Cardiac muscle cell (in vitro differentiated cells and primary cell): ENCODE measurements at places on chromosomes 4 and X. TPM values are rescaled to one million over a fixed set of nuclear protein-coding genes. Genes with fewer than 3 reads are reported as not detected.
A peak's percentile ranks its signal among the peaks of the same experiment; 100 is the strongest.

- DNase-seq, result no peak
Observed at GRCh38 chrX:21798677-21799219, 40.7 kb upstream of the MBTPS2 start.

- DNase-seq, result no peak
Observed at GRCh38 chr4:152999346-153000075, 63.4 kb downstream of the FHDC1 start.

- no peak for DNase-seq
Observed at GRCh38 chrX:16061296-16061695, 62.1 kb upstream of the GRPR start.

DNA sequence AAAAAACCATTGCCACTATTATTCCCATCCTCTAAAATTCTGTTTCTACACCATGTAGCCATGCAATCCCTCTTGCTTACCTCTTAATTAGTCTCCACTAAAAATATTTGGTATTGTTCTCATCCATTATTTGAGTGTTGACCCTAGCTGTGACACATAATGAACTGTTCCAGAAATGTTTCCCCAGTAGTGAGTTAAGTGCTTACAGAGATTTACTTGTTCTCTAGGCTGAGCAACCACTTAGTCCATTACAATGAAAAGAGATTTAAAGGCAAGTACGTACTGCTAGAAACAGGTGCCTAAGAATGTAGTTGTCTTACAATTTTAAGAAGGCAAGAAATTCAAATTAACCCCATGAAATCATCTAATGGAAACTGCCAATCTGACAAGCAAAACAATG, 112.7 kb upstream of the PTPN13 start:
- DNase-seq, result no peak

DNA sequence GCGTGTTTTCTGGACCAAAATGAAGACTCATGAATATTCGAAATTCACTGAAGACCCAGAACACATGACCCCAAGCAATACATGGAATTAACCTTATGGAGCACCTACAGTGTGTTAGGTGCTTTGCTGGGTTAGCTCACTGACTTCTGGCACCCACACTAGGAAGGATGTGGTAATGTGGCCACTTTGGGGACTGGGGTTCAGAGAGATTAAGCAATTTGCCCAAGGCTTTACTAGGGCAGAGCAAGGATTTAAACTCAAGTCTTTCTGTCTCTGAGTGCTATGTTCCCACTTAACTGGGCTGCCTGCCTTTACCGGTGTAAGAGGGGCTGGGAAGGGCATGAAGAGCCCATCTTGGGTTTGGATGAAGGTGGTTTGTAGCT, 162.0 kb upstream of the ATP6AP2 start:
- no peak for DNase-seq

GRCh38 chr4:182925298-182925757, 8.1 kb upstream of the DCTD start:
- DNase-seq, result peak; percentile 82

DNA sequence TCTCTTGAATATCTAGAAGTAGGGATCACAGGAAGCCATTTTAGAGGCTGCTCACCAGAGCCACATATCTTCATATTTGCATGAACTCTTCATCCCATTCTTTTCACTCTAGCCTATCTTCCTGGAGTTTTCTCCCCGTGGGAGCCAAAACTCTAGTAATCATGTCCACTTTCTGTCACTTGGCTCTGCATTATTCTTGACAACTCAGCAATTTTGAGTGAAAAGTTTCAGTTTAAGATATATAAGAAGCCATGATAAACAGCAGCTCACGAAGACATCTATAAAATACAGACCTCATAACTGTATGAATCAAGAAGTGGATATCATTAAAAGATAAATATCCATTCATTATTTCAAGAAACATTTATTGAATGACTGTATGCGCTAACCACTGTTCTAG, 79.1 kb upstream of the NR0B1 start:
- no peak for DNase-seq

- no peak for DNase-seq
Observed at GRCh38 chr4:104524026-104524425, 29.3 kb upstream of the CXXC4 start.

GRCh38 chr4:70196857-70197256, 1.3 kb downstream of the ODAM start:
- DNase-seq, result no peak

- DNase-seq, result peak; percentile 89
Observed at GRCh38 chrX:87517571-87518141, at the start of gene KLHL4. Gene KLHL4 (plus strand): TSS chrX:87517802. CDS start chrX:87517894, 92 bp downstream.

JCHAIN gene
- polyA plus RNA-seq, result 0.61 TPM in 1 of 2 replicates, not detected in the other

DNA sequence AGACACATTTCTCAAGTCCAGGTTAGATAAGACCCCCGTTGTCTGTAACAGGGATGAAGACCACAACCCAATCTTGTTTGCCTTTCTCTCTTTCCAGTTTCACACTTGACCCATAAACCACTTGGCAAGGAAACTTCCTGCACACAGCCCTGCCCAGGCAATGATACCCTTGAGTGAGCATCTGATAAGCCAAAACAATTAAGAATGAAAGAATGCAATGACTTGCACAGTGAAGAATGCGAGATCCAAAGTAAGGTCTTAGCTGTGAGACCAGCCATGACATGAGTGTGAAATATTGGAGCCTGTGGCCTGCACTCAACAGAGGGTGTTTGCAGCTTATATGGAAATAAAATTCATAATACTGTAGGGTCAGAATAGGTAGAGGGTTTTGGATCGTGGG, 37.9 kb upstream of the MXRA5 start:
- no peak for DNase-seq

DNA sequence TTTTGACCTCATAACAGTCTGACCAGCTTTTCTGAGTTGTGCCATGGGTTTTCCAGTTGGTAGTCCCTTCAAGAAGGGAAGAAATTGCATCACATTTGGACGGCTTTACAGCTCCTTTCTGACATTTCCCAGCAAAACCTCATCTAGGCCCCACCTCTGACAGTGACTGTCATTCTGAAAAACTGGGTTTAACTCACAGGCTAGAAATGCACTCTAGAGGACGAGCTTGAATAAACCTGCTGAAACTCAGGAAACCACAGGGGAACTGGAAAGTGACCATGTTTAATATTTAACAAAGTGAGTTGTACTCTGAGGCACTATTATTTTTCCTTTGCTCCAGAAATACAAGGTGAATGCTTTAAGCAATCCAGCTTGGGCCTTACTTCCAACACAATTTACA, 434.3 kb upstream of the RASGEF1B start:
- no peak for DNase-seq

DNA sequence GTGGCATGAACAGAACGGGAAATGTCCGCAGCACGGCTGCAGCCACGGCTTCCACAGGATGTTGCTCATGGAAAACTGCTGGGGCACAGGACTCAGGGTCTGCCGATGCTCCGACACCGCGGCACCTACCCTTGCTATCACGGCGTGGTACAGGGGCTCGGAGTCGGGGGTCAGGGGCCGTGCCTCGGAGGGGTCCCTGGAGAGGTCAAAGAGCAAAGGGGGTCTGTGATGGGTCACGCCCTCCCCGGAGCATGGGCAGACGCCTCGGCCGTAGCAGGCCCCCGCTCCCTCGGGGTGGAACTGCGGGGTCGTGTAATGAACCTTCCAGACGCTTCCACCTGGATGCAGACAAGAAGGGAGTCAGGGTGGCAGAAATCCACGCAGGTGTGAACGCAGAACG, 21.8 kb downstream of the ARSD start:
- DNase-seq, result no peak

FRAS1 gene
- 4.4 and 8.0 TPM in 2 replicates for polyA plus RNA-seq

DNA sequence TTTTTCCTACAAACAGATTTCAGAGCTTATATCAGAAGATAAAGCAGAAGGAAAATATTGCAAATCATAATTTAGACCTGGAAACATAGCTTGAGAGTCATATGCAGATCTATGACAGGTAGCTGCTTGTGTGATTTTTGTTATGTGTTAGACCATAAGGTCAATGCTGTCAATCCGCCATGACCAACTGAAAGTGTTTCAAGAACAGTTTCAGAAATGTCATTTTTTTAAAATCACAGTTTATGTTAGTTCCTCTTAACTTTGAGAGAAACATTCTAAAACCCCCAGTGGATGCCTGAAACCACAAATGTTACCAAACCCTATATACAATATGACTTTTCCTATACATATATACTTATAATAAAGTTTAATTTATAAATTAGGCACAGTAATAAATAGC, 391.3 kb upstream of the FAM241A start:
- no peak for DNase-seq

DNA sequence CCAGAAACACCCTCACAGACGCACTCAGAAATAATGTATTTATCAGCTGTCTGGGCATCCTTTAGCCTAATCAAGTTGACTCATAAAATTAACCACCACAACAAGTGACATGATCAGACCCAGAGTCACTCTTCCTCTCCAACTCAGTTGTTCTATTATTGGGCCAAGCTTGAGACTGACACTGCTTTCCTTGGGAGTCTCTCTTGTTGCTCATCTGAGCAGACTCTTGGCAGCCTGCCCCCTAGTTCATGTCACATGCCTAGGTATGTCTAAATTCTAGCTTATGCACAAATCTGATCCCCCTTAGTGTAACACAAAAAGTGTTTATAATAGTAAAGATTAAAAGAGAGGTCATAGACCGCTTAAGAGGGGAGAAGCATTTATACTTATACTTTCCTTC, 72.6 kb upstream of the ADAMTS3 start:
- no peak for DNase-seq

RNF4 gene
- polyA plus RNA-seq, result 56.8 and 81.1 TPM in 2 replicates

DNA sequence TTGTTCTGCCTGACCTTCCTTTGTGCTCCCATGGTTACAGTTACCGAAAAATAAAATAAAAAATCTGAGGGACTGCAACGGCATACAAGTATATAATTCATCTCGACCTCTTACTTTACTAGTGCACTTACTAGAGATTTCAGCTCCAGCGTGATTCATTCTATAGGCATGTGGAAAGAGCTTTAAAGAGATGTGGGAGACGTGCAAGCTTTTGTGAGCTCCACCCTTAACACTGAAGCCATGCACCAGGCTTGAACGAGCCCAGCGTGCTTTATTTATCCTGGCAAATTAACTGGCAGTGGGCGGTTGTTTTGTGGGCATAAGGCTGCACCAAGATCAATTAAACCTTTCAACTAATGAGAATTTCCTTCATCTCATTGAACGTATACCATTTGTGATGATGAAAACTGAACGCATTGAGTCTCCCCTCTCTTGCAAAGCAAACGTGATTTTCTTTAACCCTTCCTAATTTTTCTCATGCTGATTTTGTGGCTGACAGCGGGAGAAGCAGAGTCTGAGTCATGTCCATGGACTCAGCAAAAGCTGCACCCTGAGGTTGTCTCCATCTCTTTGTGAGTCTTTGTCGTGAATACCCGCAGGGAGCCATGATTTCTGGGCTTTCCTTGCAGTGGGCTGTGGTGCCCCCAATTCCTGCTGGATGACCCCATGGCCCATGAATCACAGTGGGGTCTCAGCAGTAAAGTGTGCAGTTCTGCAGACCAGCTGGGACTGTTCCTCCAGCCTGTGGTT, 60.1 kb downstream of the MXRA5 start:
- peak; percentile 76 for DNase-seq

DNA sequence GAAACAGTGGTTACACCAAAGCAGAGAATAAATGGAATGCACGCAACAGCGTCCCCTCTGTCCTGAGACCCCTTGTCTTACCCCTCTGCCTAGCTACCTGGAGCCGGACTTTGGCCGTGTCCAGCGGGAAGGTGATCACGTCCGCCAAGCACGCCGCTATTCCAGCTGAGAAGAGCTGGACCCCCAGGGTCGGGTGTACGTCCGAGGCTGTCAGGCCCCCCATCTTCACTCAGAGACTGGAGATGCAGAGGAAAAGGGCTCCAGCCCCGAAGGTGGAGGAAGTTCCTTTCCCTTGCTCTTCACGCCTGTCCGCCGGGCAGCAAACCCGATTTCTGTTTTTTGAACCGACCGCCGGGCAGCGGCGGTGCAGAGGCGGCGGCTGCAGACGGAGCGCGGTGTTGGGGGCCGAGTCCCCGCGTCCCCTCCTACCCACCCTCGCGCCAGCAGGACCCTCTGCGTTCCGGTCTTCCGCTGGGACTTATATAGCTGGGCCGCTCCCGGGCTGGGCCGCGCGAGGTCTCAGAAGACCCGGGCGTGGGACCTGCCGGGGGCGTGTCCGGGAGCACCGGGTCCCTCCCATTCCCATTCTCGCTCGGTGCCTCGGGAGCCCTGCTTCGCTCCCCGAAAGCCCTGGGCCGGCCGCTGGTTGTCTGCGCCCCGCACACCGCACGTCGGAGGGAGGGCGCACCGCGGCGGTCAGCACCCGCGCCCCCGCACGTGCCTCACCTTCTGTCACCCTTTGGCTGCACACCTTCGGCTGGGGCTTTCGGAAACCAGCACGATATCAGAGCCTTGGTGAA, at the start of gene UCP1:
UCP1 (minus strand) TSS at position 455 of the 800 bp plus-strand sequence; CDS start at position 223, 232 bp downstream.
- peak; percentile 72 for DNase-seq

GRCh38 chrX:112341598-112341997, 259.0 kb upstream of the TRPC5 start:
- no peak for DNase-seq

GRCh38 chrX:133921764-133922389, 63.5 kb downstream of the GPC3 start:
- DNase-seq, result peak; percentile 64

DNA sequence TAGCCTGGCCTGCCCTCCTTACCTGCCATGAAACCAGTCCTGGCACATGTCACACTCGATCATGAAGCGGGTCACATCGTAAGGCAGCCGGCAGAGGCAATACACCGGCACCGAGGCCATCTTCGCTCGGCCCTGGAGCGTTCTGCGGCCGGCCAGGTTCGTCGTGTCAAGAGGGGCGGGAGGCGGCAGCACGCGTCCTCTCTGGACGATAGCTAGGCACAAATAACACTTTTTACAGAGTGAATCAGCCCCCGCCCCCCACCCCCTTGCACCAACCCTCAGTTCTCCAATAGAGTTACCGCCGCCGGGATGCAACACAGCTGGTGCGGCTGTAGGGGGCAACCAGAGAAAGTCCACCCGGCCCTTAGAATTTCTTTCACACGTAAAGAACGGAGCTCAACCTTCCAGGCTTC, 1.7 kb downstream of the PHF8 start:
- DNase-seq, result peak; percentile 72

JAKMIP1 gene
- polyA plus RNA-seq, result 0.42 and 0.68 TPM in 2 replicates

TMPRSS11F gene
- polyA plus RNA-seq, result not detected in 2 replicates

DNA sequence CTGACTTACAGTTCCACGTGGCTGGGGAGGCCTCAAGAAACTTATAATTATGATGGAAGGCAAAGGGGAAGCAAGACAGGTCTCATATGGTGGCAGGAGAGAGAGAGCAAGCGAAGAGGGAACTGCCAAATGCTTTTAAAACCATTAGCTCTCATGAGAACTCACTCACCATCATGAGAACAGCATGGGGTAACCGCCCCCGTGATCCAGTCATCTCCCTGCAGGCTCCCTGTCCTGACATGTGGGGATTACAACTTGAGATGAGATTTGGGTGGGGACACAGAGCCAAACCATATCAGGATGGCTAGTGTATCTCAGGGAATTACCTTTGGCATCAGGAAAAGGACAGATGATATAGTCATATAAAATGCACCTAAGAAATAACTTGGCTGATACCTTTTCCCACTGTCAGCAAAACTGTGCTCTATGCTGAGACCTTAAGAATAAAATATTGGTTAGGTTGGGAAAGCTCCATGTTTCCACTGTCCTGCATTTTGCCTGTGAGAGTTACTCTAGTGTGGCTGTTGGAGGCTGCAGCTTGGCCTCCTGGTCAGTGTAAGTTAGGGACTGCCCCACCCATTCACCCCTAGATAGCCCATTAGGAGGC, 110.3 kb downstream of the UCHL1 start:
- no peak for DNase-seq

- DNase-seq, result no peak
Observed at GRCh38 chr4:1676605-1677525, 7.2 kb downstream of the FAM53A start.

USP26 gene
- not detected in 2 replicates for polyA plus RNA-seq
